Upper lobe of left lung (tissue), 6 donors: ENCODE measurements at places on chromosomes 12 and 14.
A peak's percentile ranks its signal among the peaks of the same experiment; 100 is the strongest.

DNA sequence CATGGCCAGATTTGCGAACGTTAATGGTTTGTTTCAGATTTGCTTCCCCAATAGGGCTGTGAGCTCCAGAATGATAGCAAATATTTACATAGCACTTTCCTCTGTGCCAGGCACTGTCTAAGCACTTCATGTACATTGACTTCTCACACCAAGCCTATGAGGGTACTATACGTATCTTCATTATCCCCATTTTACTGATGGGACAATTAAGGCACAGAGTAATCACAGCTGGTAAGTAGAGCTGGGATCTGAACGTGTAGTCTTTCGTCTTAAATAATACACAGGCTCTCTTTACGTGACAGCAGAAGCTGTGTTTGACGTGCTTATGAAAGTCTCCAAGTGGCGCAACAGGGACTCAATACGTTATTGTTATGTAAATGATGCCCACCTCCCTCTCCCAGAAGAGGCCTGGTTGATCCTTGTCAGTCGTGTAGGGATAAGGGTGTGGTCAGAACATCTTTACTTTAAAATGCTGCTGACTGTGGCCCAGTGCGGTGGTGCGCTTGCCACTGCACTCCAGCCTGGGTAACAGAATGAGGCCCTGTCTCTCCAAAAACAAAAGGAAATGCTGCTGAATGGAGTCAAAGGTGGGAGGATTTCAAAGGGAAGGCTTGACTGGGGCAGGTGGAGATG lies 66.3 kb upstream of the TCL1B start:
- no peak for DNase-seq

GRCh38 chr12:89016970-89017778 lies 335.1 kb downstream of the DUSP6 start:
- peak; percentile 22 for DNase-seq

DNA sequence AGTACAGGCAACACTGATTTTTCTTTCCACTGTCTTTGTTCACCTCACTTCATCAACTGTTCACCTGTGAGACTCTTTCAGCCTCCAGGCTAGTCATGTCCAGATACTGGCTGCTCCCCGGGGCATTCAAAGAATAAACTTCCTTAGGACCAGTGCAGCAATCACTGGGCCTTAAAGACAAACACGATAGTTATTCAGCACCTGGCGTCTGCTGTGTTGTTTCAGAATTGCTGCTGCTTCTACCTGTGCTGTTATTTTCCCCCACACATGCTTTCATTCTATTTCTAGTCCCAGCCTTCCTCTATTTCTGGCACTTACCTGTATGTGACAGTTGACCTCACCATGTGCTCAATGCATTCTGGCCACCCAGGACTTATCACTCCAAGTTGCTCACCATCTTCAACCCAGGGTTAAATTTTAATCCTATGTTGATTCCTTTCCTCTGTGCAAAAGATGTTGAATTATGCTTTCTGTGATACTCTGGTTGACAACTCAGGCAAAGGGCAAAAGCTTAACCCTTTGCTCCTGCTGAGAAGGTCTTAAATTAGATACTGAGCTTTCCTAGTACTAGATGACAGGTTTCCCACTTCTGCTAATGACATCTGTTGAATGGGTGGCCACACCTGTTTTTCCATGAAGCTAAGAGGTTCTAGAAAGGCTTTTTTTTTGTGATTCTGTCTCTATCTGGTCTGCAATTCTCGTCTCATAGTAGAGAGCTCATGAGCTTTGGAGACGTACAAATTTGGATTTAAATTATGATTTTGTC lies 41.4 kb downstream of the PTPRQ start:
- DNase-seq, result no peak

GRCh38 chr14:104788161-104788818 lies 7.3 kb downstream of the AKT1 start:
- no peak for DNase-seq

DNA sequence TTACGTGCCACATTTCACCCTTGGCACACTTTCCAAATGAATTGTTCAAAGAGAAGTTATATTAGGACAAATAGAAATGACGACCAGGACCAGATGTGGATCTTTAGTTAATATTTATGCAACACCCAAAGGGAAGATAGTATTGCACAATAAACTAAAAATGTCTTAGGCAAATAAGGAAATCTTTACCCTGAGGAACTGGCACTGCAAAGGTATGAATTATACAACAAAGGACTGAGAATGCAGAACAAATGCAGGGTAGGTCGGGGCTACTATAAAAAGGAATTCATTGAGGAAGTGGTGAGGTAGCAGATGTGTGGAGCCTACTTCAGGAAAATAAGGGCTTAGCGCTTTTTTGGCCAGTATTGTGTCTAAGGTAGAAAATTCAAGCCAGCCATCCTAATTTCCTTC lies 3.9 kb upstream of the TMTC2 start:
- DNase-seq, result no peak

- peak; percentile 87 for DNase-seq
Observed at GRCh38 chr12:95942524-95943329, at the start of gene CCDC38. Gene CCDC38, minus strand, starts transcription at chr12:95942614. Its CDS starts 6,105 bp downstream, at chr12:95936509.

DNA sequence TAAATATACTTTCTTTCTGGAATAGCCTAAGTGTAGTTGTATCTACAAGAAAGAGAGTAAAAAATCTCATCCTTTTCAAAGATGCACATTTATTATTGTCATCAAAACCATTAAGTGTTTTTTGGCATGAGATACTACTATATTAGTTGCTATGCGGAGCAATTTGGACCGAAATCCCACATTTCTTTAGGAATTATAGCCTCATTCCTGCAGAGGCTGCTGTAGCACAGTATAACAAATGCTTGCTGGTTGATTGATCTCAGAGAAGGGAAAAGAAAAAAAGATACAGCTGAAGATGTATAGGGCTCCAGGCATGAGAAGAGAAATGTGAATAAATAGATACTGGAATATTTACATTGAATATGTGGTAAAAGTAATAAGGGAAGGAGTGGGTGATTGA lies 36.0 kb downstream of the RHOJ start:
- no peak for DNase-seq

- DNase-seq, result no peak
Observed at GRCh38 chr12:85385406-85385805, 105.4 kb downstream of the ALX1 start.
